Stimulated activated CD4-positive, alpha-beta T cell treated with anti-CD3 and anti-CD28 coated beads, Interleukin-2, amount 100 ng/mL, for 4 hours (primary cell): ENCODE measurements at places on chromosomes 2 and 18.

DNA sequence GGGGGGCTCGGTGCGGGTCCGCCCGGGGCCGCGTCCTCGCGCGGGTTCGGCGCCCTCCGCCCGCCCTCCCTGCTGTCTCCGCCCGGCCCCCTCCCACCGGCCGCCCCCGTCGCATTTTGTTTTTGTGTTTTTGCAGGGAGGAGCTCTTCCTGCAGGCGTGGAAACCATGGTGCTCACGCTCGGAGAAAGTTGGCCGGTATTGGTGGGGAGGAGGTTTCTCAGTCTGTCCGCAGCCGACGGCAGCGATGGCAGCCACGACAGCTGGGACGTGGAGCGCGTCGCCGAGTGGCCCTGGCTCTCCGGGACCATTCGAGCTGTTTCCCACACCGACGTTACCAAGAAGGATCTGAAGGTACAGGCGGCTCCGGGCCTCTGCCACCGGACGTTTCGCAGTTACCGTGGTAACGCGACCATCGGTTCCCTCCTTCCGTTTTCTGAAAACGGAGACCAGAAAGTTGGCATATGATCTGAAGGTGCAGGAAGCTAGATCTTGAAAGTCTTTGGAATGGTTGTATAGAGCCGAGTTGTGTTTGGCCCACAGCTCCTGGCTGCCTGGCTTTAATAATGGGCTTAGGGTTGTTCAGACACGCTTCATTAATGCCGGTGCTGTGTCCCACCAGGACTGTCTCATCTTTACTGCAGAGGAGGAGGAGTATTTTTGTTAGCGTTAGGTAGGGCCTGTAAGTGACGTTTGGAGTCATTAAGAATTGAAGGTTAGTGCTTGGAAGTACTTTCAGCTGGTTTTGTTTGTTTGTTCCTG, 891 bp downstream of the KDM3A start:
- DNase-seq, result peak; percentile 57

DNA sequence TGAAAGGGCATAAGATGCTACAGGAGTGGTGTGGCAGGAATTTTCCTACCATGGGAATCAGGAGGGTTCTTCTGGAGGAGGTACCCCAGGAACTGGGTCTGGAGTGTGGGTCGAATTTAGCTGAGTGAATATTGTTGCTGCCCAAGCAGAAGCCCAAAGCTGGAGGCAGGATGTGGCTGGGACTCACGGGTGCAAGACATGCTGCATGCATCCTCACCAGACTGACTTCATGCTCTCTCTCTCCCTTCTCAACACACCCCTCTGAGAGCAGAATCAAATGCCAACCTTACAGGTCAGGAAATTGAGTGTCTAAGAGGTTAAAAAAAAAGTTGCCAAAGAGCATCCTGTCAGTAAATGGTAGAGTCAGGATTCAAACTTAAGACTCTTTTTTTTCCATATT, 78.8 kb upstream of the TTC39C start:
- DNase-seq, result no peak

DNA sequence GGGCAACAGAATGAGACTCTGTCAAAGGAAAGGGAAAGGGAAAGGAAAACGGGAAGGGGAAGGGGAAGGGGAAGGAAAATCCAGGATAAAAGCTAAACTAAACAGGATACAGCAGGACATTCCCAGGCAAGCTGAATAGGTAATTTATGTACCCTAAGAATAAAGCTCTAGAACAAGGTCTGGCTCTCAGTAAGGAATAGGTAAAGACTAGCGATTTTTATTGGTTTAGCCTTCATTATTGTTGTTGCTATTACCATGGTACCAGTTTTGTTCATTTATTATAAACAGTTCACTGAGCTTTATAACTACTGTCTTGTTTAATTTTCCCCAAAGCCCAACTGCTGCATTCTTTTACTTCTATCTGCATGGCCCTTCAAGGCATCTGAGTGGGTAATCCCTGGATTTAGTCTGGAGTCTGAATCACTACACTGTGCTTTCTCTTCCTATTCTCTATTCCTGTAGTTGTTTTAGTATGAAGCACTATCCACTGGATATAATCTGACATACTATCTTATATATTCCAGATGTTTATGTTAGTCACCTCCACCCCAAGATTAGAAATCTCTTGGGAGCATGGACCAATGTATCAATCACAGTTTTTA, 127.1 kb upstream of the TANK start:
- DNase-seq, result no peak

- no peak for DNase-seq
These were observed 3.9 kb upstream of the WDSUB1 start for GRCh38 chr2:159290289-159290907.

GRCh38 chr18:79337620-79338019, 58.1 kb upstream of the NFATC1 start:
- no peak for DNase-seq

GRCh38 chr2:240518981-240519380, 38.8 kb downstream of the ANKMY1 start:
- no peak for DNase-seq
